CD4-positive, alpha-beta T cell treated with Interleukin-15 for 4 hours (primary cell): ENCODE measurements at places on chromosomes 6 and 20.
A peak's percentile ranks its signal among the peaks of the same experiment; 100 is the strongest.

DNA sequence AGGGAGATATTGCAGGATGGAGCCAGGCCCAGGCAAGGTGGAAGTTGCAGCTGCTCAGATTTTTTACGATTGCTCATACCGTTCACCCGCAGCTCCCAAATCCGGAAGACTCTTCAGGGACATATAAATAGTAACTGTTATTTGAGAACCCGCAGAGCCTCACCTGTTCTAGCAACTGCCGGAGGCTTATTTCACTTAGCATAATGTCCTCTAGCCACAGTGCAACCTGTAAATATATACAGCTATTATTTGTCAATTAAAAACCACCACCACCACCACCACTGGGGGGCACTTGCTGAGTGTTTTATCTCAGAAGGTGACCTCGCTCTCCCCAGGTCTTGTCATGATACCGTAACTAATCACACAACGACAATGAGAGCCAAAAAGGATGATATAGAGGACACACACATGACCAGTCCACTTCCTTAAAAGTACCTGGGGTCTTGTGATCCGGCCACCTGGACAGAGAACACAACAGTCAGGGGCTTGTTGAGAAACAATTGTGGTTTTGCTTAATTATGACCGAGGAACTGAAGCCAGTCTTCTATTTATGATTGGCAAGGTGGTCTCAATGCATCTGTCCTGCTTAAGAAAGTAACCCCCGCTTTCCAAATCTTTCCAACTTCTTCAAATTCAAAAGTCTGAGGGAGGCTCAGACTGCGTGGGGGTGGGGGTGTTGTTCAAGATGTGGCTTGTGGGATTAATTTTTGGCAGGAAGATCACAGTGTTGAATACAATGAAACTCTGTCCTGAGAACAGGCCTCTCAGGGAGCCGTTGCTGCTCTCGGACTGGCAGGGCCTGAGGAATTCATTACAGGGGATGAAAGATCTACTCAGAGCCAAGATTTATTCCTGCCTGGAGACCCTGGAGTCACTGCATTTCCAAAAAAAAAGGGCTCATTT is 107.7 kb upstream of the PRND start:
- DNase-seq = peak; percentile 79

GRCh38 chr6:33377171-33377570 is 14.5 kb upstream of the KIFC1 start:
- no peak for DNase-seq

DNA sequence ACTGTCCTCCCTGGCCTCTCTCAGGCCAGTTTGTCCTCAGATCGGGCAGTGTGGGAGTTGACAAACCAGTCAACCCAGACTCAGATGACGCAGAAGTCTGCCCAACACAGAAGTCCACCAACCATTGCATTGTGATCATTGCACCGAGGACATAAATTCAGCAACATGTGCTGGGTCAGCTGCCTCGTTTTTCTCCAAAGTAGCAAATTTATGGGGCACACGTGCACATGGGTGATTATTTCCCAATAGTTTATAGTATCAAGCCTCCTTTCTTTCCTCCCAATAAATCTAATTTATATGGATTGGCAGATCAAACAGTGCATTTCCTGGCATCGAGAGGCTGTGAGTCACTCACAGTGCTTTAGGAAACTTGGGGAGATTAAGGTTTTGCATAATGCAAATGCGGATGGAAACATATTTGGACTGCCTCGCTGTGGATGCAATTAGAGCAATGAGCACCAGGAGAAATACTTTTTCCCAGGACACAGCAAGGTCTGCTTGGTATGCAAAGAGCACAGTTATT is 413.7 kb upstream of the SULF2 start:
- DNase-seq = no peak

GRCh38 chr6:135299256-135299655 is 118.1 kb downstream of the MYB start:
- no peak for DNase-seq

- DNase-seq = no peak
Observed at GRCh38 chr6:38499529-38500096, 140.1 kb downstream of the BTBD9 start.

DNA sequence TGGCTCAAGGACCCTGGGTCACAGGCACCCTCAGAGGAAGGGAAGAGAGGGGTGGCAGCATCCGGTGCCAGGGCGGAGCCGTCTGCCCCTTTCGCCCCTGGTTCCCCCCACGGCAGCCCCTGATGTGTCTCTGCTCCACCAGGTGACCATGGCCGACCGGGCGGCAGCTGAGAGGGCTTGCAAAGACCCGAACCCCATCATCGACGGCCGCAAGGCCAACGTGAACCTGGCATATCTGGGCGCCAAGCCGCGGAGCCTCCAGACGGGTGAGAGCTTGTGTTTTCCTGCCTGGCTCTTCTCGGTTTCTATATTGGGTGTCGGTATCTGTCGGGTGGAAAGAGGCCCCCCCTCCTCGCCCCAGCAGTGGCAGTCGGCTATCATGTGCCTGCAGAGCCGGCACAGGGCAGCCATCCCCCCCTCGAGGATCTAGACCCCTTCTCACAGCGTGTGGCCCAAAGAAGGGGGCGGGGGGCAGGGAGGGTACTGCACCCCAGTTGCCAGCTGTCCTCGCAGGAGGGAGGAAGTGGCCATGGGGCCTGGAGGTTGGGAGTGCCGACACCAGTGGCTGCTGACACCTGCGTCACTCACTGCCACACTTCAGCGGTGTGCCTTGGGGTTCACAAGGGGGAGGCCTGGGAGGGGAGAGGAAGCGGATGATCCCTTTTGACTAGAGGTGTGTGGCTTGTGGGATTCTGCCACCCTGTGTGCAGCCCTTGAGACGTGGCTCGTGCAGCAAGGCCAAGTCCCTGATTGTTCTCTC is 1.5 kb downstream of the RBM38 start:
- DNase-seq = peak; percentile 74

DNA sequence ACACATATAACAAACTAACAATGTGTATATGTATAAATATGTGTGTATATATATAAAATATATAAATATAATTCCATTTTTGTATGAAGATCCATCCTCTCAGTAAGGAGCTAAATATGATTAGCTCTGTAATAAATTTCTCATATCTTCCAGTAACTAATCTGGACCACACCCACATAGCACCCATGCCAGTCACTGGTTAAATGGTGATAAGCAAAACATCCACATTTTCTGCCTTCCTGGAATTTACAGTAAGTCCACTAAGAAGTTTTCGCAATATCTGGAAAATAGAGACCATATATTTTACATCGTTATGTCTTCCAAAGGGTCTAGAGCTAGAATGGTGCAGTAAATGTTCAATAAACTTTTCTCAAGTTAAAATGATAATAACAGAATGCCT is 151.5 kb upstream of the STMND1 start:
- DNase-seq = no peak

- DNase-seq = no peak
Observed at GRCh38 chr6:170088582-170088955, 202.3 kb downstream of the DLL1 start.

- peak; percentile 85 for DNase-seq
Observed at GRCh38 chr6:158817728-158818580, 1.2 kb downstream of the EZR start.

GRCh38 chr6:70129341-70129740 is 173.5 kb downstream of the COL9A1 start:
- no peak for DNase-seq

- DNase-seq = no peak
Observed at GRCh38 chr6:25641940-25642666, 9.9 kb upstream of the SCGN start.

DNA sequence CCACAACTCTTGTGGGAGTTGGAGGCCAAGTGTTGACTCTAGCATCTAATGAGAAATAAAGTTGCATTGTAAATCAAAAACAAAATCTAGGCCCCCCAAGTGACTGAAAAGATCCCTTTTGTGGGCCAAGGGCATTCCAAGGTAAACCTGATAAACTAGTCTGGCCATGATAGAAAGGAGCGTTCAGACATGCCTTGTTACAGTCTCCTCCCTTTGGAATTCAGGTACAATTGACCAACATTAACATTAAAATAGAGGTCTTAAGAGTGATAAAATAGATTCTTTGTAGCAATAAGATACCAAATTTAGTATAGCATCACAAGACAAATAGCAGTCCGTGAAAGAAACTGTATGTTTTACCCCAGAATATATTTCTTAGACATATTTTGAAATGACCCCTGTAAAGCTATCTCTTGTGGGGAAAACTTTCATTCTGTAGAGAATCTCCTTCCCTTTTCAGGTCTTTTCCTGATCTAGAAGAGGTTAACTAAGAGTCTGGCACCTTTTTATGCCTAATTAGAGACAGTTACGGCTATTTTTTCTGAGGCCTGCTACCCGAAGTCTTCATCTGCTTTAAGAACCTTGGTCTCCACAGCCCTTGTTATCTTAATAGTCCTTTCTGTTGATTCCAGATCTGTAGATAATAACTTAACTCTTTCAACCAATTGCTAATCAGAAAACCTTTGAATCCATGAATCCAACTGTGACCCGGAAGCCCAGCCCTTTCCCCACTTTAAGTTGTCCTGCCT is 495.4 kb upstream of the MMS22L start:
- DNase-seq = no peak

DNA sequence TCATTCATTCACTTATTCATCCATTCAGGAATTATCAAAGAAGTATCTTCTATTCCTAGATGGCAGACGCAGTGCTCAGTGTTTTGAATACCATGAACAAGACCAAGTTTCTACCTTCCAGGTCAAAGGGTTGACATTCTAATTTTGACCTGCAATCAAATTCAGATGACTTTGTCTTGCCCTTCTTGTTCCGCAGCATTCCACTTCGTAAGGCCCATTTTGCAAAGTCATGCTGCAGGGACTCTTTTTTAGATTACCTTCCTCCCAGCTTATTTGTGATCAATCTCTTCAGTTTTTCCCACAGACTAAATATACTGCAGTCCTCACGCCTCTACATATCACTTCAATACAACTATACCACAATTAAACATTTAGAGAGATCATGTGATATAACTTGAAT is 7.1 kb upstream of the TAAR1 start:
- no peak for DNase-seq

- DNase-seq = peak; percentile 41
Observed at GRCh38 chr20:34536798-34537394, 20.7 kb downstream of the DYNLRB1 start.

DNA sequence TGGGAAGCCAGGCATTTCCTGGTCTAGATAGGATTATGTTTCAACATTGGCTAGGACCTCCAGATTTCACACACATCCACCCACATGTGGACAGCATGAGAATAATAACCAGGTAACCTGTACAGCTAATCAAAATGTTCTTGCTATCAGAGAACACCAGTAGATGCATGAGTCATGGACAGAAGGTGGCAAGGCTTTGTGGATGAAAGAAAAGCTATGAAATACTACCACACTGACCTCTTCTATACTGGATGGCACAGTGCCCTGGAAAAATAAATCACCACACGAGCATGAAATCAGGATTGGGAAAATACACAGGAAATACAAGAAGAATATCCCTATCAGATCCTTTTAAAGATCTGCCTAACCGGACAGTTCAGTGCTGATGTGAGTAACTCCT is 113.0 kb downstream of the GMDS start:
- DNase-seq = no peak

DNA sequence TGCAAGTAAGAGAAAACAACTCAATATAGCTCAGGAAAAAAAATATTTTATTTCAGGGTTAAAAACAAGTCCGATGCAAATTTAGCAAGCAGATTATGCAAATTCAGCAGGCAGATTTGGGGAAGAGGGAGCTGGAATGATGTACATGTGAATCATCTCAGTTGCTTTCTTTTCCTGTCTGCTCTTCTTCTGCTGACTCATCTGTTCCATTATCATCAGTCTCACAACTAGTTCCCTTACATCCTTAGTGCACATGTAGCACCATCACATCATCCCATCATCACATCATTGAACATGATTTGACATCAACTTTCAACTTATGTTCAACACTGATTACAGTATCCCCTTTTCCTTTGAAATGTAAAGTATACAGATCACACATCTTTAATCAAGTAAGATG is 11.5 kb upstream of the DEFB113 start:
- no peak for DNase-seq

GRCh38 chr6:135044639-135045038 is 10.0 kb downstream of the HBS1L start:
- DNase-seq = no peak

- peak; percentile 25 for DNase-seq
Observed at GRCh38 chr20:39004508-39004907, 42.4 kb downstream of the DHX35 start.

DNA sequence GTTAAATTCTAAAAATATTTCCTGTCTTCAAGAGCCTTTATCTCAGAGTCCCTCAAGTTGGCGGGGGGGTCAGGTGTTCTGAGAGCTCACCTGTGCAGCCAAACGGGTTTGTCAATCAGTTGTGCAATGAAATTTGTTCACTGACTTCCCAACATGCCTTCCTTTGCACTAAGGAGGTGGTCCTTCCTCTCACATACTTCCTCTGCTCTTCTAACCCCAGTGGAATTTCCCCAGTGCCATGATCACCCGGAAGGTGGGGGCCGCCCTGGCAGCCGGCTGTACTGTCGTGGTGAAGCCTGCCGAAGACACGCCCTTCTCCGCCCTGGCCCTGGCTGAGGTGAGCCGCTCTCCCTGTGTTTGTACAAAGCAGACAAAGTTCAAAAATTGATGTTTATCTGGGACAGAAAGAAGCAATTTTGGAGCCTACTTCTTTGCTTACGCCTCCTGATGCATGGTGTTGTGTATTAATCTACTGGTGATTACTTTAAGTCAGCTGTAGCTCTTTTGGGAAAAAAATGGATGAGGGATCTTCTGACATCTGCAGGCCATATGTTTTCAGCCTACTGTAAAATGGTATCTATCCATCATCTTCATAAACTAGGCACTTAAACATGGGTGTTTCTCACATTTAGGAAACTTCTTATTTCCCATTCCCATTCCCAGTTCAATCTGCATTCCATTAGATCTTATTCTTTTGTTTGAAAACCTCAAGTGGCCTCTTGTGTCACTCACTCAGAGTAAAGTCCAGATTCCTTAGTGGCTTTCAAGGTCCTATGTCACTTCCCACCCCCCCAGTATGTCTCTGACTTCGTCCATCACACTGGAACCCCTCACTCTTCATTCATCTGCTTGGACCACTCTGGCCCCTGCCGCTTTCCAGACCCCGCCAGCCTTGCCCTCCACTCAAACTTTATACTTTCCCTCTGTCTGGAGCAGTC is 10.1 kb downstream of the ALDH5A1 start:
- no peak for DNase-seq

GRCh38 chr6:34961574-34961973 is 72.5 kb downstream of the ANKS1A start:
- no peak for DNase-seq

GRCh38 chr6:107066697-107067659 is 39.0 kb downstream of the MTRES1 start:
- DNase-seq = no peak

DNA sequence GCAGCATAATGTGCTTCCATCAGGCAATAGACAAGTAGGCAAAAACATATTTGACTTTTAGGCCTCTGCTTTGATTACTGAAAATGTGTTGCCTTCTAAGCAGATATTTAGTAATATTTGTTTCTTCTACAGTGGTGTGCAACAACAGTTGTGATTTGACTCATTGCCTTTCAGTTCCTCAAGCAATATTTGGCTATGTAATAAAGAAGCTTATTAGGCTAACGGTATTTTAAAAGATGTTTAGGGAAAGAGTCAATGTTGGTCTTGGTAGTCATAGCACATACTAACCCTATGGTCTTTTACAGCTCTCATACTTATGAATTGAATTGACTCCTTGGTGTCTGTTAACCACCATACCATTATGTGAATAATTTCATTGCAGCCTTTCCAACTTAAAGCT is 124.1 kb downstream of the GRIK2 start:
- no peak for DNase-seq

- DNase-seq = no peak
Observed at GRCh38 chr6:131727868-131728267, 17.1 kb upstream of the CTAGE9 start.
